ENCODE measurements at places on chromosomes 3 and 15.

DNA sequence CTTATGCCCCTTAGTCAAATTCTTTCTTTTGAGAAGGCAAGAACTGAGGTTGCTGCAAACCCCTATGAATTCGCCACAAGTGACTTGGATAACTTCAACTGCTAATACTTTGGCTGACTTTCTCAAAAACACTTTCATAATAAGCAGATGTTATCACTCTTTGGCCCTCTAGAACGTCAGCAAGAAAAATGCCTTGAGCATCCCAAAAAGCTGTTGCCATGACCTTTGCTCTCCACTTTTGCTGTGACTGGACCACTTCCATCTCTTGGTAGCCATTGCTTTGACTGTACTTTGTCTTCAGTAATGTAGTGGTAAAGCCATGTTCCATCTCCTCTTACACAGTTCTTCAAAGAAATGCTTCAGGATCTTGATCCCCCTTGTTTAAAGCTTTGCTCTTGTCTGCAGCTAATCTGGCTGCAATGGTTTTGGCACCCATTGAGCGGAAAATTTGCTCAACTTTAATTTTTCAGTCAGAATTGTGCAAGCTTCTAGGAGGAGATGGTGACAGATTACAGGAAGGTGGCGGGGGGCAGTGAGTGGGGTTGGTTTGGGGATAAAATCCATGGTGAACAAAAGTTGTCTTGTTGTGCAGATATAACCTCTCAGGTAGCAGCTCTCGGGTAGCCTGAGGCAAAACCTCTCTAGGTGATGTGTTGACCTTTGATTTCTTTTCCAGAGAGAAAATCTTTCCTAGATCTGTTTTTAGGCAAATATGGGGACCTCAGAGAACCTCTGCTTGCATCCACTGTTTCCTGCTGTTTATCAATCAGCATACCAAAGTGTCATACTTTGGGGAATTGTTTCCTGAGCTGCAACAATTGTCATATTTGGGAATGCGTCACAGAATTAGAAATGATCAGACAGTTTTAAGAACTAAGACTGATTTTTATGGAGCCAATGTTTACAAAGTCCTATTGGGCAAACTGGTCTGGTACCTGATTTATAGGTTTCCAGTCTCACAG, 83.6 kb downstream of the CCR1 start:
- DNase-seq, result no peak

- DNase-seq, result no peak
Observed at GRCh38 chr15:59521443-59521842, 83.5 kb downstream of the FAM81A start.

DNA sequence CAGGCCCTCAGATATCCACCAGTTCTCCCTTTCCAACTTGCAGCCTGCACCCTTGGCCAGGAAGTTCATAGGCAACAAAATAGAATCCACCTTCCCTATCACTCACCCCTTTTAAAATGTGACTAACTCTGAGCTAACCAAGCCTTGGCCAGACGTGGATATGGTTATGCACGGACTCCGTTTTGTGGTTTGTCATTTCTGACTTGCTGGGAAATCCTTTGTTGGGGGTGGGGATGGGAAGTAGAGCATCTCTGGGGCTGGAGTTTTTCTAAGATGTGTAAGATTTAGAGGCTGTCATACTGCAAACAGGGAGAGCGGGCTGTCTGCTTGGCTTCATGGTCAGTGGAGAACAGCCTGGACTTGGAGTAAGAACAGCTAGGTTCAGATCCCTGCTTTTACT, 62.6 kb downstream of the SMAD3 start:
- DNase-seq, result no peak

DNA sequence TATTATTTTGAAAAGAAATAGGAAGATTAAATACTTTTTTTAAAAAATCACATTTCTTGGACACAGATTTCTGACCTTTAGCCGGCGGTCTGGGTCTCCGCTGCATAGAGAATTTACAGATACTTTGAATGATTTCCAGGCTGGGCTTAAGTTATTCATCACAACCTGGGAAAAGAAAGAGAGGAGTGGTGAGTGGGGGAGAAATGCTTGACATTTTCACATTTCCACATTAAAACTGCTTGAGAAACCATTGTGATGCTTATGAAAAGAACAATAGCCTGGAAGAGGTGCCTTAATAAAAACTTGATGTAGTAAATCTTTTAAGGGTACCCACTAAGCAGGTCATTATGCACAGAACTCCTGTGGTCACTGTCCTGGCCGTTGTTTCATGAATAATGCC, 166.8 kb upstream of the MRPL3 start:
- no peak for DNase-seq

- DNase-seq, result no peak
Observed at GRCh38 chr3:186217820-186218164, 108.9 kb upstream of the ETV5 start.

DNA sequence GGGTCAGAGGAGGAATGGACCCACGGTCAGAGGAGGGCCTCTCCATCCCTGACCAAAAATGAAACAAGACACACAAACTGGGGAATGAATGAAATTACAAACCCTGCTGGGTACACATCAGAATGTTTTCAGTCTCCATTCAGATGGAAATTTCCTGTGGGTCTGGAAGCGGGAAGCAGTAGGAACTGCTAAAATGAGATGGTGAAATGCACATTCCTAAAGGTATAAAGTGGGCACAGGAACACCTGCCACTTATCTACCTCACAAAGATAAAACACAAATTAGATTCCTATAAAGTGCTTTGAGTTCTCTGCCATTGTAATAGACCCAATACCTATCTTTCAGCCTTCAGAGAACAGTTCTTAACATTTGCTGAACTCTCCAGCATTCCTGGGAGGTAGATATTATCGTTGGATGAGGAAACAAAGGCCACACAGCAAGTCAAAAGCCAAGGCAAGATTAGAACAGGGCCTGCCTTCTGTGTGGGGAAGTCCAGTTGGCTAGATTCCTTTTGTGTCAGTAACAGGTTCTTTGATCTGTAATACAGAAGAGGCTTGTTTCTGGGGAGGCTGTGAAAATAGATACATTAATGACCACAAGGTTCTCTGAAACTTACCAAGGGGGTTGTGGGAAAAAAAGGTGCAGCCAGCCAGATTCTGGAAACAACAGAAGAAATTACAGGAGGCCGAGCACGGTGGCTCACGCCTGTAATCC, 98.4 kb downstream of the IGF2BP2 start:
- DNase-seq, result no peak

DNA sequence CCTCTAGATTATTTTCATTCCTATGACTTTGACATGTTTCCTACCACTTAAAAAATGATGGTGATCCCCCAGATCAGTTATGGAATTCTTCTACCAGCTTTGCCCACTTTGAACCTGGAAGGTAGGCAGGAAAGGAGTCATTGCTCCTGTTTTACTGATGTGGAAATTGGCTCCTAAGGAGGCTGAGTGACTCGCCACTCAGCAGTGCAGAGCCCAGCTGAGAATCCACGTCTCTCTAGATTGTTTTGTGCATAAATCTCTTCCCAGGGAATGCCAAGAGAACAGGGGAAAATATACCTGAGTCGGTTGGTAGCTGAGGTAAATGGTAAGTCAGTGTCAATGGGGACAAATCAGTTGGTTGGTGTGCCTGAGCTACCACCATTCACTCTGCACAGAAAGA, 4.7 kb downstream of the LTF start:
- DNase-seq, result no peak

DNA sequence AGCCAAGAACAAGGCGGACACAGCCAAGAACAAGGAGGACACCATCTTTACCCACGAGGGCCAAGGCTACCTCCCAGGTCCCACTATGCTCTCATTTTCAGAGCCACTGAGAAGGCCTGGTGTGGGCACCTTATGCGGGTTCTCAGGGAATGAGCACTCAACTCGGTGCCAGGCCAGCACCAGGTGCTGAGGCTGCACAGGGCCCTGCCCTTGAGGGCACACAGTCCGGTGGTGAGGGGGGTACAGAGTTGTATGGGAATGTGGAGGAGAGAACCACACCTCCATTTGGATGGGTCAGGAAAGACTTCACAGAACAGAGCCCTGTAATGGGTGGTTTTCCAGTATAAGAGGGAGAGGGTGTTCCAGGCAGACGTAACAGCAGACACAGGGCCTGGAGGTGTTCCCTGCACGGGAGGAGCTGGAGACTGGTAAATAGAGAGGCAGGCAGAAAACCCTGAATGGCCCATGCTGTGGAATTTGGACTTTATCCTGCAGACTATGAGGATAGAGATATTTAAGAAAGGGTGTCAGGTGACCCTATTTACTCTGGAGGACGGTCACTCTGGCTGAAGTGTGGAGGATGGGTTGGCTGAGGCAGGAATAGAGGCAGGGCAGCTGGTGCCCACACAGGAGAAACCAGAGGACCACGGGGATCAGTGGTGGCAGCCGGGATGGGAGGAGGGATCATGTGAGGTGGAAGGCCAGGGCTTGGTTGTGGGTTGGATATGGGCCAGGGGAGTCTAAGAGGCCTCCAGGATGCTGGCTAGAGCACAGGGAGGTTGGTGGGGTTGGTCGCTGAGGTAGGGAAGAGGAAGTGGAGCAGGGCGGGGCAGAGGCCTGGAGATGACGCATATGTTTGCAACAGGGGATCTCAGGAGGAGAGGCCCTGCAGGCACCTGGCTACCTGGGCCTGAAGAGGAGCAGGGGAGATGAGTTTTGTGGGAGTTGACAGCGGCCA, 34.6 kb downstream of the CRABP1 start:
- no peak for DNase-seq

GRCh38 chr15:78421238-78421965, 16.6 kb upstream of the IREB2 start:
- DNase-seq, result no peak

DNA sequence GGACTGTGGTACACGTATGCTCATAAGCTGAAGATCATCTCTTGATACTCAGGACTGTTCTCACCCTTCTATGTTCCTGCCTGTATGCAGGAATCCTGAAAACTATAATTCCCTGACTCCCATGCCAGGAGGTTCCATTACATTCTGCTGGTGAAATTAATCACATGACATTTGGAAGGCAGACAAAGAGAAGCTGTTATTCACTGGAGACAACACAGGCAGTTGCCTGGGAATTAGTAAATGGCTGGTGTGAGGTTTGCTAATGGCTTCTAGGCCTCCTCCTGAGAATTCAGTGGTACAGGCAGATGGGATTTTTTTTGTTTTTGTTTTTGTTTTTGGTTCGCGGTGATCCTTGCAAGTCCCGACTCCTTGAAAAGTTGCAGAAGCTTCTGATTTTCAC, 91.4 kb downstream of the CTNNB1 start:
- no peak for DNase-seq

- DNase-seq, result no peak
Observed at GRCh38 chr3:139653582-139653981, 24.2 kb downstream of the NMNAT3 start.

DNA sequence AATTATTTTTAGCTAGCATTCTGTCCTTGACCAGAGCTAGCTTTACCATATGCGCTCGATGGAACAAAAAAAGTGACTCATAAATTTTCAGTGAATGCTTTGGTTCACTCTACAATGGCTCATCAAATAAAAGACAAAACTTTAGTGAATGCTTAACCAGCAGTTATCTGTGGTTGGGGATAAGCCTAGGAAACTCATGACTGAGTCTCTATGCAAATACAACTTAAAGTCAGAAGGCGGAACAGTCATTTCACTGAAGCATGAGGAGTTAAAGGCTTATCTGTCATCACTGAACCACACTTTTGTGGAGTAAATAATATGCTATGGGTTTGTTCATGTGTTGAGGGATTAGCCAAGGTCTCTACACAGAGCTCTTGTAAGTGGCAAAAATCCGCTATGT, 308.4 kb downstream of the SQOR start:
- no peak for DNase-seq

DNA sequence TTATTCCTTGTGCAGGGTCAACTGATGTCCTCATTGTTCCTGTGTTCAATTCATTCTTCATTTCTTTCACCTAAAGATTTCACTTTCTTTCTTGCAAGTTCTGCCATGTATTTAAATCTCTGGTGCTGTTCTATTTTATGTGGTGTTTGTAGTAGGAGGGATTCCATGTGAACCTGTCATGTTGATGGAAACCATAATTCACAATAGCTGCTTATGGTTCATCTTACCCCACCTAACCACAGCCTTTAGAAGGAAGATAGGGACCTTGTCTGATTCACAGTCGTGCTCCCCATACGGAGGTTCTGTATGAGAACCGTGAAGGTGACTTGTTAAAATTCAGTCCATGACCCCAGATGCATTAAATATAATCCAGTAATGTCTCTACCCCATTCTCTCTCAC, 21.9 kb downstream of the SLCO2A1 start:
- no peak for DNase-seq

DNA sequence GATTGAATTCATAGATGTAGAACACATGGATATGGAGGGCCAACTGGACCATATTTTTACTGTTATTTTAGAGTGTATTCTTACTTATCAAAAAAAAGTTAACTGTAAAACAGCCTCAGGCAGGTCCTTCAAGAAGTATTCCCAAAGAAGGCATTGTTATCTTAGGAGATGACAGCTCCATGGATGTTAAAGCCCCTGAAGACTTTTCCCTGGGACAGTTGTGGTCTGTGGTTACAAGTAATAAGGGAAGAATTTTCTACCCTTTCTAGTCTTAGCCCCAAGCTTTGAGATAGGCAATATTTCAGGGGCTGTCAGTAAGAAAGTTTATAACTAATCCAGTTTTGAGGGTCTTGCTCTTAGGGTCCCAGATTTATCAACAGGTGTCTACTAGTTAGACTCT, 62.5 kb downstream of the LRRC49 start:
- no peak for DNase-seq

DNA sequence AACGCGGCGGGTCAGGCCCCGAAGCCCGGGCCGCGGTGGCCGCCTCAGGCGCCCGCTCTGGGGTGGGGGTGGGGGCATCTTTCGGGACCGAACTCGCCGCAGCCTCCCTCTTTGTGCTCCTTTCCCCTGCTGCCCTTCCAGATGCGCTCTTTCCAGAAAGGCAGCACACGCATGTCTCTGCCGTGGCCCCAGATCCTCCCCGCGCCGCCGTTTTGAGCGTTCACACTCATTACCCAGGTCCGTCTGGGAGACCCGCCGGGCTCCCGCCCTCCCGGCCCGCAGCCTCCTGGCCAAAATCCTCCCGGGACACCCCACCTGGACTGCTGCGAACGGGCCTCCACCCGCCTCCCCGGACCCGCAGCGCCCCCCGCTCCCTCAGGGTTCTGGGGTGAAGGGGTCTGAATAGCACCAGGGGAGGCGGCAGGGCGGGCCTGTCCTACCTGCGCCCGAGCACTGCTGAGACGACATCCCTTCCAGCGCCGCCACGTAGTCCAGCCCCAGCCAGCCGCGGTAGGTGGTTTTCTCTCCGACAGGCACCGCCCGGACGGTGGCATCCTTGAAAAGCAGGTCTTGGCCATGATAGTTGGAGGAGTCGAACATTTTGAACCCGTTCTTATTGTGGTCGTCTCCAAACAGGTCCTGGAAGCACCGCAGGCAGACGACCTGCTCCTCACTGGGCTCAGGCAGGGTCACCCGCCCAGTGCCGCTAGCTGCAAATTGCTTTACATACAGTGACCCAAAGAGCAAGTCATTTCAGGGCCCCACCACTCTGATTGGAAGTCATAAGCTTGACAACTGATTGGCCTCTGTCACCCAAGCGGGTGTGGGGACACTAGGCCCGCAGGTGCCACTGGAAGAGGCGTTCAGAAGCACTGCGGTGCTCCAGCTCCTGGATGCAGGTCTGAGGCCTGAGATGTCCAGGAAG, 25.9 kb downstream of the MELTF start:
- DNase-seq, result no peak

- DNase-seq, result peak; percentile 51
Observed at GRCh38 chr3:187150599-187150998, 11.3 kb upstream of the RPL39L start.

All from stimulated activated CD8-positive, alpha-beta memory T cell treated with anti-CD3 and anti-CD28 coated beads, Interleukin-7, amount 100 ng/mL, for 4 hours (primary cell).